ENCODE measurements at places on chromosomes 11 and 22.
A peak's percentile ranks its signal among the peaks of the same experiment; 100 is the strongest.

DNA sequence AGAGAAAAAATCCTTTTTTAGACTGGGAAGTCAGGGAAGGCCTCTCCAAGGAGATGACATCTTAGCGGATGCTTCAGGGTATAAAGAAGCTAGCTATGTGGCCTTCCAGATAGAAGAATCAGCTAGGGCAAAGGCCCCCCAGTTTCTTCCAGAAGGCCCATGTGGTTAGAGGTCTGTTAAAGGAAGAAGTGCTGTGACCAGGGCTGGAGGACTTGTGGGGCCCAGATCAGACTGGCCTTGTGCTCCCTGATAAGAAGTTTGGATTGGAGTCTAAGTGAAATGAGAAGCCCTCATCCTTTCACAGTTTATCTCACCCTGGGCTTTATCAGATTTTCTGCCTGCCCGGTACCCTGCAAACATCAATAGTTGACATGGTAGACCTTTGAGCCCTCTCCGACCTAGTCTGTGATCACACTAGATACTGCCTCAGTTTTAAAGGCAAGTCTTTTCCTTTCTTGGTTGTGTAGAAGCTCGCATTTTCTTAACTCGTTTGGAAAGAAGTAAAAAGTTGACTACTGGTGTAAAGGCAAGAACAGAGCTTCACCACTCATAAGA lies 7.8 kb downstream of the AMPD3 start:
- DNase-seq: no peak

- no peak for DNase-seq
These were observed 492.6 kb upstream of the CADM1 start for GRCh38 chr11:115996808-115997188.

GRCh38 chr11:127224276-127224675 lies 223.7 kb upstream of the KIRREL3 start:
- no peak for DNase-seq

- peak; percentile 66 for DNase-seq
These were observed at the start of gene TMEM132A for GRCh38 chr11:60924110-60924905. TSS of gene TMEM132A (plus strand) at chr11:60924460. CDS start at chr11:60924634, 174 bp downstream.

GRCh38 chr22:19122752-19123492 lies 710 bp upstream of the DGCR2 start:
- no peak for DNase-seq

- no peak for DNase-seq
These were observed 3.8 kb upstream of the GGA1 start for GRCh38 chr22:37604875-37605274.

DNA sequence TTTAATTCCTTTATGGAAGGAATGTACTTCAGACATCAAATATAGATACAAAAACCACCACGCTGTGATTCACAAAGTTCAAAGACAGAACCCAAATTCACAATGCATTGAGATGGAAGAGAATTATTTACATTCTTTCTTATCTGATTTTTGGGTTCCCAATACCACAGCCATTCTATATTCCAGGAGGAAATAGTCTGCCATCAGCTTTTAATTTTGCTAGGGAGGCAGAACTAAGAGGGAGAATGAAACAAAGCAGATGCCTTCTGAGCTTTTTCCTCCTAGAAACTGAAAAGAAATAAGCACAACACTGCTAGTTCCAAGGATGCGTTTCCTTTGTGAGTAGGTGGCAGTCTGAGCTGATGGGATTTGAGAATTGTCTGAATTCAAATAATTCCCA lies 283.0 kb upstream of the NARS2 start:
- no peak for DNase-seq

DNA sequence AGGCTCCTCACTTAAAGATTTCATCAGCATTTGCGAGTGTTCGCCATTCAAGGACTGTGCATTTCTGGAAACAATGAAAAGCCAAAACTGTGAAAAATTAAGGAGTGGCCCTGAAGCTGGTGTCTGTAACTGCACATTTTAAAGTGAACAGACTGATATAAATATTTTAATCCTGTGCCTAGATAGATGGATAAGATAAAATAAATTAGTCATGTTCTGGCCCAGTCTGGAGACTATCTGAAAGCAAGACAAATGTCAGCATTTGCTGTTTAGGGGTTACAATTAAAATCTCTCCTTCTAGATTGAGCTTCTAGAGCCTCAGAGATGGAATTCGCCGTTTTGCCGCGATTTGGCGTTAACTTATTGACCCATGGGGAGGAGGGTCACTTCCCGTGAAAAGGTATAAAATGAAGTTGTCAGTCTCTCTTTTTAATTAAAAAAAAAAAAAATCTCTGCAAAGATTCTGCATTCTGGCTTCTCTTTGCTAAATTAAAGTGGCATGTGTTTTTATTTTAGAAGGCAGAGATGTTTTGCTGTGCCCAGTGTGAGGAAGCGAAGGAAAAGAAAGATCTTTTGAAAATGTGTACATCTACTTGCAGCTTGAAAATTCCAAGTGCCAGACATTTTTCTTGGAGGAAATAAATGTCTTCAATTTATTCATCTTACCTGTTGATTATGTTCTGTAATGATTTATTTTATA lies 79.7 kb upstream of the WNT7B start:
- no peak for DNase-seq

GRCh38 chr22:36435516-36436415 lies 45.7 kb downstream of the TXN2 start:
- DNase-seq: no peak

- DNase-seq: peak; percentile 83
These were observed 2.5 kb upstream of the BEST1 start for GRCh38 chr11:61947486-61948210.

DNA sequence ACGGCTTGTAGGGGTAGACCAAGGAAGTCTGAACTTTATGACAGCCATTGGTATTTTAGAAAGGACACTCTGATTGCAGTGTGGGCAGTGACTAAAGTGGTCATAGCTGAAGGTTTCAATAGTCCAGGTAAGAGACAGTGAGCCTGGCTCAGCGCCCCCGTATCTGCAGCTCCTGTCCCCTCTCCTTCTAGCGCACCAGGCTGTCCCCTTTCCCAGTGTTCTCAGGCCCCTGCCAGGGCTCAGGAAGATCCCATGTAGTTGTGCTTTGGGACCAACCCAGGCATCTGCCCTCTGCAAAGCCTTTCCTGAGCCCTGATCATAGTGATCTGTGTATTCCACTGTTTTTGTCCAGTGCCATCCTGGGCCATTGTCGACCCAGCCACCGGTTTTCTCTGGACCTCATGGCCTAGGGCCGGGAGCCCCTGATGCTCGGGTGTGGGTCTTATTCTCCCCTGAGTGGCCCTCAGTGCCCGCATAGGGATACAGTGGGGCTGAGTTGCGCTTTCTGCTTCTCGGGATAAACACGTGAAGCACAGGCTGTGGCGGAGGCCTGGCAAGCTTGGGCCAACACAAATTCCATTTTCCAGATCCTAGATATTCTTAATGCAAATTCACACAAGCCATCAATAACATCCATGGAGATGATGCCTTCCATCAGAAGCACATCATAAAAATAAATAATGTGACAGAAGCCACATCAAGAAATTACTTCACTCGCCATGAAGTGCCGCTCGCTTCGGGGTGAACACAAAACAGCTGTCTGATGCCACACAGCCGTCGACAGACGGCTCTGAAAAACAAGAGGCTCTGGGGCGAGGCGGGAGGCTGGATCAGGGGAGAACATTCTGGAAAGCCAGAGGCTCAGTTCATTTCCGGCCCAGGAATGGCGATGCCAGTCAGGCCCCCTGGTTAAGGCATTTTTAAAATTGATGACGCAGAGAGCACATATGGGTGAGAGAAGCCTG lies 805.0 kb downstream of the TBC1D22A start:
- DNase-seq: no peak

DNA sequence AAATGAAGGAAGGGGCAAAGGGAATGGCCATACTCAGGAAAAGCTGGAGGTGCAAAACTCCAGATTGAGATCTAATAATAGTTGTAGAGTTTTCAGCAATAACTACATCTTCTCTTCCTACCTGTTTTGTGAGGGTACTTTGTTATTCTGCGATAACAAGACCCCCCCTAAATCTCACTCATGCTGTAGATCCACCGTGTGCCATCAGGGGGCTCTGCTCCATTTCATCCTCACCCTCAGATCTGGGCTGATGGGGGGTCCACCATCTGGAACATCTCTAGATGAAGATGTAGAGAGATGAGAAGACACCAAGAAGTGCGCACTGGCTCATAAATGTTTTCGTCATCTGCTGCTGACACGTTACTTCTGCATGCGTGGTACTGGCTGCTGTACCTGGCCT lies 135.9 kb upstream of the KIRREL3 start:
- no peak for DNase-seq

DNA sequence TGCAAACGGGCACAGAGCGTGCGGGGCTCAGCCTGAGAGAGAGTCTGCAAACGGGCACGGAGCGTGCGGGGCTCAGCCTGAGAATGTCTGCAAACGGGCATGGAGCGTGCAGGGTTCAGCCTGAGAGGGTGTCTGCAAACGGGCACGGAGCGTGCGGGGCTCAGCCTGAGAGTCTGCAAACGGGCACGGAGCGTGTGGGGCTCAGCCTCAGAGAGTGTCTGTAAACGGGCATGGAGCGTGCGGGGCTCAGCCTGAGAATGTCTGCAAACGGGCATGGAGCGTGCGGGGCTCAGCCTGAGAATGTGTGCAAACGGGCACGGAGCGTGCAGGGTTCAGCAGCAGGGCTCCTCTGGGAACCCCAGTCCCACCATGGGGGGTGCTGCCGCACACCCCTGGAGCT lies 13.5 kb downstream of the PHRF1 start:
- no peak for DNase-seq

- DNase-seq: no peak
These were observed 139.3 kb downstream of the FAM76B start for GRCh38 chr11:95650276-95650675.

DNA sequence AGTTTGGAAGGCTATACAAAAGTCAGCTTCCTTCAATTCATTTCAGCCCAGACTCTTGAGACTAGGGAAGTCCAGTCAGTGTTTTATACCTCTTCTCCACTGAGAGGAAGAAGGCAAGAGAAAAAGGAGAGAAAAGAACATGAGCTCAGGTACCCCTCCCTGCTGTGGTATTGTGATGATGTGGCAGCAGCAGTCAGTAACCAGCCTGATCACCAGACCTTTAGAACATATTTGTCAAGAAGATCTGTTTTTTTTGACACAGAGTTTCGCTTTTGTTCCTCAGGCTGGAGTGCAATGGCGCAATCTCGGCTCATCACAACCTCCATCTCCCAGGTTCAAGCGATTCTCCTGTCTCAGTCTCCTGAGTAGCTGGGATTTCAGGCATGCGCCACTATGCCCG lies 21.2 kb upstream of the RPS13 start:
- DNase-seq: no peak

Data from NCI-H2227 treated with DMSO at 0.1 percent for 48 hours (cell line).